ENCODE measurements at places on chromosomes 3 and 15.

DNA sequence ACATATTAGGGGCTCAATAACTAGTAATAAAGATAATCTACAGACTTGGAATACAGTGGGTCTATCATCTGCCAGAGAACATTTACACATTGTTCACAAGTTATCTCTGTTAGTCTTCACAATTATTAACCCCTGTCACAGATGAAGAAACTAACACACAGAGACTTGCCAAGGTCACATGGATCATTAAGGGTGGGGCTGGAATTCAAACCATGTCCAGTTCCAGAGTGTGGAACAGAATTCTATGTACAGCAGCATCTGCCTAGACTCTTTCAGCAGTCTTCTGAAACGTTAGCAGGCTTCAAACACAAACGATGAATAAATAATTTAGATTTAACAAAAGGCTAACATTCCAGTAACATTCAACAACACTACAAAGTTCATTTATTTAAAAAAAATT is 673.9 kb upstream of the NR2F2 start:
- no peak for DNase-seq

DNA sequence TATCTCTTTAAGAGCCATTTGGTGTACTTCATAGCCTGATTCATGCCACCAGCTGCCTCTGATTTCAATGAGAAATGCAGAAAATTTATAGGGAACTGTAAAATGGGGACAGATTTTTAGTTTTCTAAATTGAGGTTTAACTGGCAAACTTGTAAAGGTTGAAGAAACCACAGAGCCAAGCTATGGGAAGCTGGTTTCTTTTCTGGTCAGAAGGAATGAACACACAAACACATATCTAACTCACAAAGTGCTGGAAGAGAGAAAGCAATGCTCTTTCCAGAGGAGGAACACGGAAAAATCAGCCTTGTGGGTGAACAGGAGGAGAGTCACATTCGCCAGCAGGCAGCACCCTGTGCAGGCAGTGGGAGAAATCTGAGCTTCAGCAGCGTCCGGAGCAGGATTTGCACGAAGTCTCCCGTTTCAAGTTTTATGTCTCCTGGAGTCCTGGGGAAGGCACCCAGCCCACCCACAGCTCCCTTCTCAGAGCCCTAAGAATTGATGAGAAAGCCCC is 481 bp downstream of the MASP1 start:
- no peak for DNase-seq

DNA sequence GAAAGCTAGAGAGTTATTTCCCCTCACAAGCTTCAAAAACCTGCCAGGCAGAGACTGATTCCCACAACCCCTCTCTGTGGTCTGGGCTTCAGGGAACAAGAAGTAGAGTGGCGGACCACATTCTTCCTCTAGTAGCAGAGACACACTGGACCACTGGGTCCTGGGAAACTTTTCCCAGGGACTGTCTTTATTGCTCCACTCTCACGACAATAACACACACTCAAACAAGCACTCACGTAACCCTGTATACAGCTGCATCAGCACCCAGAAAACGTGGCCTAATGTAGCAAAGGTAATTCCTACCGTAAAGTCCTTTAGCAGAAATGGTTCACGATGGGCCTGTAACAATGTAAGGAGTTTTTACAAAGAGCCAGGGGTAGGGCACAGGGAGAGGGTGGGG is 27.6 kb downstream of the CPOX start:
- no peak for DNase-seq

GRCh38 chr3:72487078-72487765 is 361.0 kb downstream of the SHQ1 start:
- no peak for DNase-seq

- no peak for DNase-seq
These were observed 91.1 kb upstream of the FGF7 start for GRCh38 chr15:49331951-49332350.

DNA sequence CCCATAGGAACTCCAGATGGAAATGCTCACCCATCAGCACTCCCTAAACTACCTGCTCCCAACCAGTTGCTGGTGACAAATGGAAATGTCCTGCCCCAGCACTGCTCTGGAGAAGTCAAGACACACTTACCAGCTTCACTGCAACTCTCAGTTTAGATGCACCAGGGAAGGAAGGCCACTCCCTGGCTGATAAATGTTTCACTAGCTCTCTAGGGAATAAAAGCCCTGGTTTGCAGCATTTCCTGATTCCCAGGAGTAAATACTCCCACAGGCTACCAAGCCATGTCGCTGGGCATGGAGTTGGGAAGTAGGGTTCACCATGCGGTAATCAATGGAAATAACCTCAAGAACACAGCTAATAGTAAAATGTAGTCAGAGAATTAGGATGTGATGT is 112.0 kb upstream of the NEO1 start:
- no peak for DNase-seq

DNA sequence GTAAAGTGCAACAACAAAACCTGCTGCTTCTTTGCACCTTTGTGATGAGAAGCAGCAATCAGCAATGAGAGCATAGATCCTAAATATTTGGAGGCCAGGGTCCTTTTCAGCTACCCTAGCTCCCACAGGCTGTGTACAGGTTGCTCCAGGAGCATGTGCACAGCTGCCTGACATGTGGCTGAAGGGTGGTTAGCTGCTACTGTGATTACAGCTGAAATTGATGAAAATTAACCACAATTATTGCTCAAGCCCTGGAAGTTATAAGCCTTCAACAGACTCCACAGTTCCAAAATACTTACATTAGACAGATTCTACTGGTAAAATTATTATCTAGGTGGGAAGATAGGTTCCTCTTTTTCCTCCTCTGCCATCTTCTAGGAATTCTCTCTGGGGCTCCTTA is 28.5 kb downstream of the COMMD2 start:
- no peak for DNase-seq

DNA sequence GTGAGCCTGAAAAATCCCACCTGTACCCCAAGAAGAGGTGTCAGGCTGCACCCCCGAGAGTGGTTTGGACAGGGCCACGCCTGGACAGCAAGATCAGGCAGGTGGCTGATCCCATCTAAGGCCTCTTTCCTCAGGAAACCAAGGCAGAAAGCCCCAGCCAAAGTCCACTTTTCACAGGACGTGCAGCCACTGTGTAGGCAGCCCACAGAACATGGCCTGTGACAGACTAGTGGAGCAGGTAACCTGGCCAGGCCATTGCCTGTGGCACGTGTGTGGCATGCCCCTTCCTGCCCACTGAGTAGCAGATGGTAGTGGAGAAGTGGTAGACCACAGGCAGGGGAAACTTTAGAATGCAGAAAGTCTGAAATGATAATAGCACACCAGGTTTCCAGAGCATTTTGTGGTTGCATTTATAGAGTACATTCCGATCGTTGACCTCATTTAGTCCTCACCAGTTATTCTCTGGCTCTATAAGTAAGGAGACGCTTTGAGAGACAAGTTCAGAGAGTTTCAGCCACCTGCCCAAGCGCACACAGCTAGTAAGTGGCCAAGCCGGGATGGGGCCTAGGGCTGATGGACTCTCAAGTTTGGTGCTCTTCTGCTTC is 68.7 kb downstream of the AAGAB start:
- no peak for DNase-seq

DNA sequence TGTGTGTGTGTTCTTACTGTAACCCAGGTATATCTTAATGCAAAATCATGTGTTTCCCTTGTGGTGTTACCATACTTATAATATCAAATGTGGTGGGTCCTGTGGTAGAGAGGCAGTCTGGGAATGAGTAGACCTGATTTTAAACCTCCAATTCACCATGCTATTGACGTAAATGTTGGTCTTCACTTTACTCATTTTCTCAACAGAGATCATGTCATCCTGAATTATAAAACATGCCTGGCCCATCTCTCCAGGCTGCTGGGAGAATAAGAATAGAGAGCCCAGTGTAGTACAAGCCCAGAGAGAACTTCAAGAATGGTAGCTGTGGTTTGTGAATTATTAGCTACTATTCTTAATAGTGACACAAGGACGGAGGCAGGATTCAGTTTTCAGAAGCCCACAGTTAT is 88.1 kb downstream of the MBNL1 start:
- DNase-seq = no peak

- DNase-seq = no peak
These were observed 946.7 kb downstream of the ZPLD1 start for GRCh38 chr3:103381296-103382079.

DNA sequence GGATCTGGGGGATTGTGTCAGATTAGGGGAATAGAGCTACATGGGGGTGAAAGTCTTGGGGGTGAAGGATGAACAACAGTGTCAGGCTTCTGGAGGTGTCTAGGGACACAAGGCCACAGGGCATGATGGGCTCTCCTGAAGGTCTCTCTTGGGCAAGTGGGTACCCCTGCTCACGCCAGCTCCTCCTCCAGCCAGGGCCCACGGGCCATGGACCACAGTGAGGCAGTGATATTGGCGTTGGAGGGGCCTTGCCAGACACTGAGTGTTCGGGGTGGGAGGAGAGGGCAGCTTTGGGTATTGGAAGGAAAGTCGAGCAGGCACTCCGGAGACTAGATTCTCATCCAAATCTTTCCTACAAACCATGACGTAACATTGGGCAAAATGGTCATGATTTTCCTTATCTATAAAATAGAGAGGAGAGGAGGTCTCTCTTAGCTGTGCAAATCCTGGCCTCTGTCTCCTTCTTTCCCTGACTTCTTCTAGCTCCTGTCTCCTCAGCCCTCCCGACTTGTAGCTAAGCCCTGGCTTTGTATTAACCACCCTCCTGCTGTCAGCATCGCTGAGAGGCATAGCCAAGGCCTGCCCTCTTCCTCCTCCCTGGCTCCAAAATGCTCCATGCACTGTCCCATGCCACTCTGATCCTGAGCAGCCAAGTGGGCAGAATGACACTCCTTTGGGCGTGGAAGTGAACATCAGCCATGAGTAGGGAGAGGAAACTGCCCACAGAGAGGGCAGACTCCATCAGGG is 24.0 kb upstream of the SRP14 start:
- no peak for DNase-seq

DNA sequence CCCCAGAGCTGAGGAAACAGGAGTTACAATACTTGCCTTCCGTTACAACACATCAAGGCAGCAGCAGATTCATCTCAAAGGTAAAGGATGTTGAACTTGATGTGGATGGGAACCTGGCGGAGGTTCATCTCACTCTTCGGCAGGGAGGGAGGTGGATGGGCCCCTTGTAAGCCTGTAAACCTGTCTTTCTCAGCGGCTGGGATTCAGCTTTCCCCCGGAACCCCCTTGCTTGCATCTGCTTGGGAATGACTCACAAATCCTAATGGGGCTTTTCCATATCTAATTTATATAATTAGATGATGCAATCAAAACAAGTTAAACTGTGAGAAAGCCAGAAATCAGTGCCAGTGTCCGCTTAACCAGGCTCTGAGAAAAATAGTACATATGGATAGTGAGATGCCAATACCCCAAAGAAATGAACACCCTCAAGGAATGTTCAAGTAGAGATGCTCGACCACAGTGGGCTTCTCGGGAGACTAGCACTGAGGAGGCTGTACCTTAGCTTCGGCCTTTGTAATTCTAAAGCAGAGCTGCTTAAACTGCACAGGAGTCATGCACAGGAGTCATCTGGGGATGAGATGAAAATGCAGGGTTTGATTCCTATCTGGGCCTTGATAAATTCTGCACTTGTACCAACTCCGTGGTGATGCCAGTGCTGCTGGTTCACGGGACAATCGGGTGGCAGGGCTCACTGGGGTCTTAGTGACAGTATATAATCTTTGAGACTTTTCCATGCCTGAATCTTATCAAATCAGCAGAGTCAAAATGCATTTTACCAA is 2.2 kb upstream of the FAM240A start:
- no peak for DNase-seq

GRCh38 chr3:23489300-23490158 is 286.4 kb downstream of the UBE2E2 start:
- no peak for DNase-seq

DNA sequence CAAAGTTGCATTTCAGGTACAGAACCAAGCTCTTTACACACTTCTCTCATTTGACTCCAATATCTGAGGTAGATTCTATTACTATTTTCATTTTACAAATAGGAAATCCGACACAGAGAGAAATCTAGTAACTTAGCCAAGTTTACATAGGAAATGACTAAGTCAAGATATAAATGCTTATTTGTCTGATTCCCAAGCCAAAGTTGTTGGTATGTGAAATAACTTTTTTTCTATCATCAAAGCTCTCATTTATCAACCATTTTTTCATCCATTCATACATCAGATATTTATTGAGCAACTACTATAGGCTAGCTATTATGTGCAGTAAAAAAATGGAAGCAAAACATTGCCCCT is 89.2 kb upstream of the MITF start:
- DNase-seq = no peak

DNA sequence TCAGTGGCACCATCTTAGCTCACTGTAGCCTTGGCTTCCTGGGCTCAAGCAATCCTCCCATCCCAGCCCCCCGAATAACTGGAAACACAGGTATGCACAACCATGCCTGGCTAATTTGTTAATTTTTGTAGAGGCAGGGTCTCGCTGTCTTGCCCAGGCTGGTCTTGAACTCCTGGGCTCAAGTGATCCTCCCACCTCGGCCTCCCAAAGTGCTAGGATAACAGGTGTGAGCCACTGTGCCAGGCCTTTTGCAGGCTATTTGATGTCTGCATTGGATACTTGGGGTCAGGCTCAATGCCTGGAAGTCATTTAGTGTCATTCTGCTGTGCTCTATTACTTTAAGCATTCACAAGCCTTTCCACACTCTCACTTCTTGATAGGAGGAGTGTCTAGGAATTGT is 17.6 kb downstream of the LIMD1 start:
- no peak for DNase-seq

DNA sequence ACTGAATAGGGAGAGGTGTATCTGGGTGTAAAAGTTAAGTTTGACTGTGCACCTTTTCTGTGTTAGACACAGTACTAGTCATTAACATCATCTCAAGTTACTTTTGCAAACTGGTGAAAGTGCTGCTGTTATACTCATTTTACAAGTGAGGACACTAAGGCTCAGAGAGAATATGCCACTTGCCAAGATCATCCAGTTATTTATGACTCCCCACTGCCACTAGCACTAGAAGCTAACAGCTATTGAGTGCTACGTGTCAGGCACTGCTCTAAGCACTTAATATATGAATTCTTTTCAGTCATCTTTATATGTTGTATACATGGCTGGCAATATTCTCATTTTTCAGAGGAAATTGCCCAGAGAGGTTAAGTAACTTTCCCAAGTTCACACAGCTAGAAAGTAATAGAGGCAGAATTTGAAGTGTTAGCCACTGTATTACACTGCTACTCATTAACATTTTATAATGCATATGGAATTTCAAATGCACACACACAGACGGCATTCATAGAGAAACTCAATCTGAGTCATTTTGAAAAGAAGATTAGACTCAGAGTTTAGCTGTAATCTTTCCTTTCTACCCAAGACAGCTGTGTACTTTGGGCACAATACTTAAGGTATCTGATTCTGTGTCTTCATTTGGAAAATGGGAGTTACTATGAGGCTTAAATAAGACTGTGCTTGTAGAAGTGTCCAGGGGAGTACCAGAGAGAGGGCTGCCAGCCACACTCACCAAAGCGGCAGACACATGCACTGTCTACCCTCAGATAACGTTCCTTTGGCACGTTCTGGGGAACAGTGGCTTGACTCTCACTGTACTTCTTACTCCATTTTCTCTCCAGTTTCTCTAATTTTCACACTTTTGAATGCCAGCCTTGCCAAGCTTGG is 1.3 kb upstream of the MASP1 start:
- no peak for DNase-seq

DNA sequence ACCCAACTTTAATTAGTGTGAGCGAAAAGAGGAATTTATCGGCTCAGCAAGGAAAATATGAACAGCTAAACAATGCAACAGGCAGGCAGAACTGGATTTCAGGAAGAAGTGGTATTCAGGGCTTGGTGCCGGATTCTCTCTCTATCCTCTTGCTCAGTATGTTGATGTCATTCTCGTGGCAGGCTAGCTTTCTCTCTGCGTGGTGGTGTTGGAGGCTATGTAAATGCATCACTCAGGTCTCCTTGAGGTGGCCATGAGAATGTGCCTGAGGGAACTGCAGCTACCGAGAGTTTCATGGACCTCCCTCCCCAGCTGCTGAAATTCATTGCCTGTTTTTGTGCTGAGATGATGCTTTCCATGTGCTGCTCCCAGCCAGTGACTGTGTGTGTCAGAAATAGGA is 18.3 kb upstream of the SYN2 start:
- DNase-seq = no peak
